Aorta (tissue), 5 donors: ENCODE measurements at places on chromosomes 6 and 20. TPM values are rescaled to one million over a fixed set of nuclear protein-coding genes. Genes with fewer than 3 reads are reported as not detected.

DNA sequence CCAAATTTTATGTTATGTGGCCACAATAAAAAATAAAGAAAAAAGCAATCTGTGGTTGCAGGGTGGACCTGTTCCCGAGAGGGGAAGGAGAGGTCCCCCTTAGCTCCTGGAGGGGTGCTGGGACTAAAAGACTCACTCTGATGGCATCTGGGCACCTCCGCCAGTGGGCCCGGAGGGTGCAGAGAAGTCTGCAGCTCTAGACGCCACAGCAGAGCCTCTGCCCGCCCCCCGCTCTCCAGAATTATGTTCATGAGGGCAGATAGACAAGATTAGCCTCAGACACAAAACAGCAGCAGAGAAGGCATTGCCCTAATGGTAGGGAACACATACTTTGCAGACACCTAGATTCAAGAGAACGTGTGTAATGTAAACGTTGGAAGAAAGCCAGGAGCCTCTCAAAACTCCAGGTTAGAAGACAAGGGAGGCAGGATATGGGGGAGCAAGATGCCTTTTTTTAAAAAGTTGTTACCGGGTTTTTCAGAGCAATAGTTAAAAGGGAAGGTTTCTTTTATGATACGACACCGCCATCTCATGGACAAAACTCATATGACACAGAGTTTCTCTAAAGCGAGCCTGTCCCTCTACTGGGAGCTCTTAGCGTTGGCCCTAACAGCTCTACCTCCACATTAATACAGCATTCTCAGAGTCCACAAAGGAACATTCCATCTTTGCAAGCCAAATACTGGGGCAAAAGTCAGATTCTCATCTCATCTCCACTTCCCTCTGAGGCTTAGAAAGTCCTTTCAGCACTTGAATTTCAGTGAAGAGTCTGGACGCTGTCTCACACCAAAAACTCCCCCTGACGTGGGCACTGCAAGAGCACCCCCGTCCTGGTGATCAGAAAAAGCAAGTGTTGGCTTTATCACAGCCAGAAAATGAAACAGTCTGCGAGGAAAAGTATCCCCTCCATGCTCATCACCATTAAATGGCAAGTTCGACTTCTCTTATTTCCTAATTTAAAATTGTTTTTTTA, 47.2 kb downstream of the FOXF2 start:
- no peak for DNase-seq

DNA sequence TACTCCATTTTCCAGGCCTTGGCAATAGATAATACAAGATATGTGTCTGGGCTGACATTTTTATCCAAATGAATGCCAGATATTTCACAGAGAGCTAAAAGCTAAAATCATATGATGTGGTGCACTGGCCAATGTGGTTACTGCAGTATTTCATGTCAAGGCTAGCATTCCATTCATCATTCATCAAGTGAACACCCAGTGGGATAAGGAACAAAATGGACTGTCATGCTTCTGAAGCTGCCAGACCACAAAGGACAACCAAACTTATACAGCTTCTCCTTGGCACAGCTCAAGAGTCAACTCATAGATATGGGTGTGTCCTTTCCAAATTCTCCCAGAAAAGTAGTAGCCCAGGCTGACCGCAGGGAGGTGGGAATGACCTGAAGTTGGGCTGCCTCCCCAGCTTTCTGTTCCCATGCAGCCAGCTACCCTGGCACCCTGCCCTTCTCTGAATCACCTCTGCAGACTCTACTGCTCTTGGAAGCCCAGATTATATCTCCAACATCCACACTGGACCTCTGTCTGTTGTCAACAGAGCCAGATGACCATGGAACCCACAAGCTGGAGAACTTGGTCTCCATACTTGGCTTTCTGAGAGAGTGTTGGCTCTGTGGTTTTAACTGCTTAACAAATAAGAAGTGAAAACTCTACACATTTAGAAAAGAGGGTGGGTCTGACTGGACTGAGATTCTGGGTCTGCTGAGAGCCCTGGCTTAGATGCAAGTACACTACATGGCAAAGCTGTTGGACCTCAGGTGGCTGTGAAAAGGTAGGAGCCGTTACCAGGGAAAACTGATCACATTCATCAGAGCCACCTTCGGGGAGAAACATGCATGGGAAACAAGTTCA, 122.8 kb downstream of the ALDH8A1 start:
- DNase-seq: peak; percentile 93

GRCh38 chr6:111411978-111412566, 70.9 kb downstream of the REV3L start:
- DNase-seq: no peak

DNA sequence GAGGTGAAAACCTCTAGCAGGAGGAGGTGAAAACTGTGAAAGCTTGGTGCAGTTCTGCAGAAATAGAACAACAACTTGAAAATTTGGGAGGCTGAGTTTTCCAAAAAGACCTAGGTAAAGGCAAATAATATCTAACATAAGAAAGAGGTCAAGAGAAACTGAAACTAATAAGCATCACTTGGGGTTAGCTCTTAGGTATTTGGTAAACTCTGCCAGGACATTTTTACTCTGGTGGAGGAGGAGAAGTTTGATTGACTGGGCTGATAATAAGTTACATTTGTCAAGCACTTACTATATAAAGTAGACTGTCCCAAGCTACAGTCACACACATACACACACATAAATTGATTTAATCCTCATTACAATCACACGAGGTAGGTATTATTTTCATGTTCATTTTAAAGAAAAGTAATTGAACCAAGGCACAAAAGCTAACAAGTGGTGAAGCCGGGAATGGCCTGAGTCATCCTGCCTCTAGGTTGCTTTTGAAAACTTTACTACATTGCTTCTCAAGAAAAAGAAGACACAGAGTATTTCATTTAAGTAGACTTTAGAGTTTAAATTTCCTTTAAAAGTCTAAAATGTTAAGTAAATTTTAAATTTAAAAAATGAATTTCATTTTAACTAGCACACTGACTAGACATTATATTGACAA, 275.5 kb downstream of the PTPRK start:
- no peak for DNase-seq

The TNFRSF21 gene
- total RNA-seq: 3.7 TPM

GRCh38 chr6:118697554-118697953, 46.2 kb upstream of the CEP85L start:
- DNase-seq: no peak

GRCh38 chr6:1137849-1138248, 174.0 kb upstream of the FOXQ1 start:
- DNase-seq: no peak

DNA sequence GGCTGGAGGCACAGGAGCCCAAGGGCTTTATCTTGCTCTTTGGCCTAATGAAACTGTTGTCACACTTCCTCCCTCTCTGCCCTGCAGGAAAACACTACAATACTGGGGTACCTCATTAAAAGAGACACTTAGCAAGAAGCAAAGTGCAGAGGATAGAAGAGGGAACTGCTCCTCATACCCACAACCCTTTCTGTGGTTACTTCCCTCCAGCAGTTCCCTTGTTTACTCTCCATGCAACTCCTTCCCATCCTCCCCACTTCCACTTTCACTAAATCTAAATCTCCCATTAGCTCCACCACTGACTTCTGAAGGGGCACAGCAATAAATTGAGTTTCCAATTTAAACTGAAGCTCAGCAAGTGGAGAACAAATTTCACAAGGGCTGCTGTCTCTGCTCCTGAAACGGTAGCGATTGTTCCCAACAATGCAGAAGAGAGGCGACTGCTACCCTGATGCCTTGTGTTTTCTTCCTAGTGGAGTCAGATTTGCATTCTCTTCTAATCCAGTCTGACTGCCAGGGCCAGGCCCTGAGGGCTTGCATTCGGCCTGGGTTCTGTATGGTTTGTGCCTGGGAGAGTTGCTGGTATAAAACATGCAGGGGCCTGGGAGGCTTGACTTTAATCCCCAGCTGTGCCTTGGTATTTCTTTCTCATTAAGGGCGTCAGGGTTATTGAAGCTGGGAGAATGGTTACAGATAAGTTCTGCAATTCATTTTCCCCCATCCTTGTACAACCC, 454.7 kb downstream of the TFAP2B start:
- DNase-seq: no peak

The PCED1A gene
- total RNA-seq: 28.4 TPM

DNA sequence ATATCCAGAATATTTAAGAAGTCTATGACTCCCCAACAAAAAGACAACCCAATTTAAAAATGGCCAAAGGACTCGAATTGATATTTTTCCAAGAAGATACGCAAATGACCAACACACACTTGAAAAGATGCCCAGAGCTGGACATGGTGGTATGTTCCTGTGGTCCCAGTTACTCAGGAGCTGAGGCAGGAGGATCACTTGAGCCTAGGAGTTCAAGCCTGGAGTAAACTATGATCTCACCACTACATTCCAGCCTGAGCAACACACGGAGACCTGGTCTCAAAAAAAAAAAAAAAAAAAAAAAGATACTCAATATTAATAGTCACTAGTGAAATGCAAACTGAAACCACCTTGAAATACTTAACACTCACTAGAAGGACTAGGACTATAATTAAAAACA, 12.2 kb upstream of the ARMC2 start:
- DNase-seq: no peak

- no peak for DNase-seq
Observed at GRCh38 chr6:159982731-159983506, 14.0 kb downstream of the IGF2R start.

The TPX2 gene
- total RNA-seq: 0.75 TPM

The SHLD1 gene
- total RNA-seq: 5.2 TPM

- peak; percentile 84 for DNase-seq
Observed at GRCh38 chr20:21702553-21703470, 2.7 kb upstream of the PAX1 start.
